ENCODE measurements at places on chromosomes 5 and 9. TPM values are rescaled to one million over a fixed set of nuclear protein-coding genes. Genes with fewer than 3 reads are reported as not detected.

The TMC1 gene
- not detected for total RNA-seq

The TMEFF1 gene
- 1.3 TPM for total RNA-seq

The PCDHGA2 gene
- total RNA-seq: 0.50 TPM

The ARL15 gene
- 8.0 TPM for total RNA-seq

The CLIC3 gene
- total RNA-seq: 4.0 TPM

The PRDM9 gene
- total RNA-seq: not detected

The C5orf58 gene
- not detected for total RNA-seq

The EQTN gene
- total RNA-seq: not detected

Measured in bronchus fibroblast of lung (primary cell).